ENCODE measurements at places on chromosomes 11 and 22.

GRCh38 chr11:9759519-9760192 is 95.8 kb downstream of the SWAP70 start:
- DNase-seq, result peak; percentile 88

DNA sequence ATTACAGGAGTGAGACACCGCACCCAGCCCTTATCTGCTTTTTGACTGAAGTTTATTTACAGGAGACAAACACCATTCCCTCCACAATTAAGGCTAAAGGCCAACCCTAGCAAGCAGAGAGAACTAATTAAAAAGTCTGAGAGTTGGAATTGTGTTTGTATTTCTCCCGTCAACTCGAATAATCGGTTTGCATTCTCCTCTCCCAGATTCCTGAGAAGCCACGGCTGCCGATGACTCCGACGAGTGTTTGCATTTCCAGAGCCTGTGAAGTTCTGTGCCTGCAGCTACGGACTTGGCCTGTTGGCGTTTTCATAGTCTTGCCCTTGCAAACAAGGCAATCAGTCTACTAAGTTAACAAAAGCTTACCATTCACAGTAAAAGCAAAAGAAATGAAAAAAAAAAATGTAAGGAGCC is 73.2 kb upstream of the NUP50 start:
- DNase-seq, result peak; percentile 22

DNA sequence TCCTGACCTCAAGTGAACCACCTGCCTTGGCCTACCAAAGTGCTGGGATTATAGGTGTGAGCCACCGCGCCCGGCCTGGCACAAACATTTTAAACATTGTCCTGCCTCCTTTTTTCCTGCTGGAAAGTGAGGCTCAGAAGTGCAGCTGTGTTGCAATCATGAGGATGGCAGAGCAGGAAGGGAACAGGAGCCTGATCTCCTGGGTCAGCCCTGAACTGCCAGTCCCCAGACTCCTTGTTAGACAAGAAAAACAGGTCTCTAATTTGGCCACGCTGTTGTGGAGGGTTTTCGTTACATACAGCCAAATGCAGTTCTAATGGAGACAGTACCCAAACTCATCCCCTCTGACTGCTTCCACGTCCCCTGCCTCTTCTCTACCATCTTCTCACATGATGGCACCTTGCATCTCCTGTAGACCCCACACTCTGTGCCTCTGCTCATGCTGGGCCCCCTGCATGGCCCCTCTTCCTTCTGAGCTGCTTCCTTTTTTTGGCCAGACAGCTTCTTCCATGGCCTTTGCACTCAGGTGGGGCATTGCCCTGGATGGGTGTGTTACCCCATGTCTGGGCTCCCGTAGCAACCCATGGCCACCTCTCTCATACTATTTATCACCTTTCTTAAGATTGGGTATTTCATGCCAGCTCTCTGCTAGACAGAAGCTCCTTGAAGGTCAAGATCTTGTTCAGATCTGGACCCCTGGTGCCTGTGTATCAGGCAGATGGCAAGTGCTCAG is 227.1 kb downstream of the CEP164 start:
- DNase-seq, result peak; percentile 44

DNA sequence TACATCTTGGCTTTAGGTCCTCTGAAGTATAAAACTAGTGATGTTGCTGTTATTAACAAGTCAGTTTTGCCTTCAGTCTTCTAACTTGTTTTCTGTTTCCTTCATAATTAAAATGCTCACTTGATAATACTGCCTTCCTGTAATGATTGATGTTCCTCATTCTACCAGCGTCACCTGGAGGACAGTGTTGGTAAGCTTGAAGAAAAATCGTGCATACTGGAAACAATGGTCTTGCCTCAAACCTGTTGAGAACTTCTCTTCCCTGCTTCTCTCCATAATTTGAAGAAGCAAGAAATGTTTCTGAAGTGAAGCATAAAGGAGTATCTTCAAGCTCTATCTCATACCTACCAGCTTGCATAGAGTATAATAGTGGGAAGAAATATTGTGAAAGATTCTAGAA is 3.0 kb downstream of the YWHAH start:
- DNase-seq, result no peak

DNA sequence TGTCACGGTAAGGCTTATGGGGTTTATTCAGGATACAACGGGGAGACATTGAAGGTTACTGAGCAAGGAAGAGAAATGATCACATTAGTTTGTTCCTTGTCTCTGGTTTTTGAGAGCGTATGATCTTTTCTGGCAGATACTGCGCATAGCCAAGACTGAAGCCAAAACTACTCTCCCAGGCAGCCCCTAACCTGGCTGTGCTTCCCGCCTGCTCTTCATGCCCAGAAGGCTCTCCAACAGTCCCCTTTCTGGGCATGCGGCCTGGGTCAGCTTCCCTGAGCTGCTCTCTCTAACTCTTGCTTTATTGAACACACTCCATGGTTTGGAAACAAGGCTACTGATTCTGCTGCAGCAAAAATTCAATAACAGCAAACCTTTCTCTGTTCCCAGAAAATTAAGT is 306.6 kb downstream of the BUD13 start:
- DNase-seq, result no peak

GRCh38 chr22:28029956-28030355 is 110.9 kb upstream of the PITPNB start:
- DNase-seq, result no peak

DNA sequence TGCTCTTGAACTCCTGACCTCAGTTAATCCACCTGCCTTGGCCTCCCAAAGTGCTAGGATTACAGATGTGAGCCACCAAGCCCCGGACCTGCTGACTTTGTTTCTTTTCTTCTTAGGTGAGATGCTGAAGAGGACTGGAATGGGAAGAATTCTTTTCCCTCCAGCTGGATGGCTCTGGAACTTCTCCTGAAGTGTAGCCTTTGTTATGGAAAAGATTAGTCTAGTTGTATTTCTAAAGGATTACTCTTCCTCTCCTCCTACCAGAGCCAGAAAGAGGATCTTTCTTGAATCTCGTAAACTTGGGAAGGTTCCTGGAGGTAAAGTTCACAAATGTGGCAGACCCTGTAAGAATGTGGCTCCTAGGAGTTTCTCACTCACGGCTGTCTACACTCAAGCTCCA is 95.4 kb upstream of the LARGE1 start:
- DNase-seq, result no peak

GRCh38 chr22:40635043-40635939 is 1.2 kb downstream of the MRTFA start:
- DNase-seq, result no peak

DNA sequence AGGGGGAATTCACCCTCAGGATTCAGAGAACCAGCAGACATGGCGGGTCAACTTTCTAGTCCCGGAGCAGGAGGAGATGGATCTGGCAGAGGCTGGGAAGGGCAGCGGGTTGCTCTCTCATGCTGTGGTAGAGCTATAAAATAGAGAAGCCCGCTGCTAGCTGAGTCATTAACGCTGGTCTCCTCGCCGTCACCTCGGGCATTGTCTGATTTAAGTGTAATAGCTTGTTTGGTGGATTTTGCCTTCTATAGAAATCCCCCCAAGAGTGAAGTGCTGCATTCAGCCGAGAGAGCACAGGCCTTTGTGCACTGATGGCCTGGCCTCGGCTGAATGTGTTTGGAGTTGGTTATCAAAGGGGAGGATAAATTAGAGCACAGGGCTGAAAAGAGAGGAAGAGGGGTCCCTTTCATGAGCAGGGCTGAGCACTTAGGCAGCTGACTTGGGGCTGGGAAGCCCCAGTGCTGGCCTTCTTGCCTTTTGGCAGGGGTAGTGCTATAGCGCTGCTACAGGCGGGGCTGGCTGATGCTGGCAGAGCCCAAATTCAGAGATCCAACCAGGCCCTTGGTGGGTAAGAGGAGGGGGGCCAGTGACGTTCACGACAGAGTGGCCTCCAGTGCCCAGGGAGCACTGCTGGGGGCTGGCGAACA is 161.1 kb upstream of the CADM1 start:
- no peak for DNase-seq

DNA sequence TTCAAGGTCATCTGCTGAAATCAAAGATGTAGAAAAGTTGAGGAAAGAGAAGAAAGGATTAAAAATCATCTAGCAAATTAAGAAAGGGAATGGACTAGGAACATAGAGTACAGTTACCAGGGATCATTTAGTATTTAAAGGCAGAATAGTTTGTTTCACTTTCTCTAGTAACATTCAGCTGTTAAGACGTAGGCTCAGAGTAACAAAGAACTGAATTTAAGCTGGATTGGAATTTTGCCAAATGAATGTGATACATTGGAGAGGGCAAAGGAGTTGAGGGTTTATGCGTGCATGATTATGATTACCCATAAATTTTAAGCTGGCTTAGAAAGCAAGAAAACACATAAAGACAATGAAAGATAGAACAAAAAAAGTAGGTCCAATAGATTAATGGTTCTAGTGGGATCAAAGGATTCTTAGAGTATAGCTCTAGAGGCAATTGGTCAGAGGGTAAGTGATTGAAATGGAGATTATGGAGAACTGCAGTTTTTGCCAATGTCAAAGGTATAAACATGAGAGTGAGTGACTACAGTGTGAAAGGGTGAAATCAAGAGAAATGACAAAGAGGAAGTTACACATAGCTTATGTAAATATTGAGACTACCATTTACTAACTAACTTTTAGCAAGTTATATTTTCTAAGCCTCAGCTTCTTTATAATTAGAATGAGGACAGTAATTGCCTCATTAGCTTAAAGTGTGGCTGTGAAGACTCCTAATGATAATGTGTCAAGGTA is 190.0 kb downstream of the GRIA4 start:
- no peak for DNase-seq

- DNase-seq, result no peak
Measured at GRCh38 chr11:104873252-104873651, 25.0 kb downstream of the CASP12 start.

DNA sequence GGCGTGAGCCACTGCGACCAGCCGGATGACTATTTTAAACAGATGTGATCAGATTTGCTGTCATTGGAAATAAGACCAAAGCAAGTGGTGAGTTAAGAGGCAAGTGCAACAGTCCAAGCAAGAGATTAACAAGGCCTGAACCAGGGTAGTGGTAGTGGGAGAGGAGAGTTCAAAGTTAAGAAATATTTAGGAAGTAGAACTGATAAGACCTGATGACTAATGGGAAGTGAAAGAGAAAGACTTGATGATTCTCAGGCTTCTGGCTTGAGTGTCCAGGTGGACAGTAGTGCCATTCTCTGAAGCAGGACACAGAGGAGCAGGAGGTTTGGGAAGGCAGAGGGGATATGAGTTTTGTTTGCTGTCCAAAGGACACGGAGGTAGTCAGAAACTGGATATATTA is 7.2 kb downstream of the NDUFC2 start:
- no peak for DNase-seq

DNA sequence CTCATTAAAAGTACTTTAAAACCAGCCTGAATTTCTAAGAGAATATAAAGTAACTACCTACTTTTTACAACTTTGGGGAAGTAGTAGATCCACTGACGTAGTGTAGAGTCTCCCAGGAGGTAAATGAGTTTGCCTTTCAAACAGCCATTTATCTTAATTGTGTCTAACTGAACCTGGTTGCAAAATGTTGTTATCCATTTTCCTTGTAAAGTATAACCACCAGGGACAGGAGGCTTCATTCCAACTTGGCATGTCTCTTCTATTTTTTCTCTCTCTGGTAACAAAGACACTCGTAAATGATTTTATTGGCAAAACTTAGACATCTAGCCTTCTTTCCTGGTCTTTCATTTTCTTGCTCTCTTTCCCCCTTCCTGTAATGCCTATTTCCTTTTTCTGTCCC is 36.9 kb downstream of the NXPE1 start:
- DNase-seq, result peak; percentile 79

DNA sequence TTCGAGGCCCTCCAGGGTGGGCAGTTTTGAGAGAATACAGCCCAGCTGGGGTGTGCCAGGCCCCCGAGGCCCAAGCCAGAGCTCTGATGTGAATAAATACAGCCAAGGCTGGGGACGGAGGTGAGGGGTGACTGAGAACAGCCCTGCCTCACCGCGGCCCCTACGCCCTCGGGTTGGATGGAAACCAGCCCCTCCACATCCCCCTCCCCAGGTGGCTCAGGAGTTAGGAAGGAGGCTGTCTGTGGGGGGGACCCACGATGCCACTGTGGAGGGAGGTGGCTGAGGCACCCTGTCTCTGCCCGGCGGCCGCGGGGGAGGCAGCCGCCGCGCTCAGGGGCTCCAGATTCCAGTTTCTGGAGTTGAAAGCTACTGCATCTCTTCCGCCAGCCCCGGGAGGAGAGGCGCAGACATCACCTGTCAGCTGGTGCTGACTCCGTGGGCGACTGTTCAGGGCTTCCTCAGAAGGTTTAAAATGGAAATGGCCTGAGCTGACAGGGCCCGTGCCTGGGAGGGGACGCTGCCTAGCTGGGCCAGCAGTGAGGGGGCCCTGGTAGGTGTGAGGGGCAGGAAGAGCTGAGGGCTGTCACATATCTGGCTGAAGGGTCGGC is 1.4 kb downstream of the FLRT1 start:
- no peak for DNase-seq

GRCh38 chr22:35705141-35705540 is 12.5 kb upstream of the APOL5 start:
- DNase-seq, result no peak

- DNase-seq, result no peak
Measured at GRCh38 chr11:93498641-93499040, 44.5 kb downstream of the SMCO4 start.

DNA sequence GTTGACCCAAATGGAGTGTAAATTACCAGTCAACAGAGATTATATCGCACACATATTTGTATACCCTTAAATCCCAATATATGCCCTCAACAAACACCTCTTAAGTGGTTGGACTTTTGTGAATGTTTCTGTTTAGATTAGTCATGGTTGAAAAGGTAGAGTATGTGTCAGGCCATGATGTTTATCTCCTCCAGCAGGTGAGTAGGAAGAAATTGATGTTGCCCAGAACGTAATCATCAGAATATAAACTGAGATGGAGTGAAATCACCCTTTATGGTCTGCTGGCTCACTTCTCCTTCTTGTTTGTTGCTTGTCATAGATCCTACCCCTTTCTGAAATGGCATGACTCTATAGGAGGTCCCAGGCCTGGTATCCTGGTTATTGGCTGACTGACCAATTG is 431.8 kb downstream of the ETS1 start:
- no peak for DNase-seq

DNA sequence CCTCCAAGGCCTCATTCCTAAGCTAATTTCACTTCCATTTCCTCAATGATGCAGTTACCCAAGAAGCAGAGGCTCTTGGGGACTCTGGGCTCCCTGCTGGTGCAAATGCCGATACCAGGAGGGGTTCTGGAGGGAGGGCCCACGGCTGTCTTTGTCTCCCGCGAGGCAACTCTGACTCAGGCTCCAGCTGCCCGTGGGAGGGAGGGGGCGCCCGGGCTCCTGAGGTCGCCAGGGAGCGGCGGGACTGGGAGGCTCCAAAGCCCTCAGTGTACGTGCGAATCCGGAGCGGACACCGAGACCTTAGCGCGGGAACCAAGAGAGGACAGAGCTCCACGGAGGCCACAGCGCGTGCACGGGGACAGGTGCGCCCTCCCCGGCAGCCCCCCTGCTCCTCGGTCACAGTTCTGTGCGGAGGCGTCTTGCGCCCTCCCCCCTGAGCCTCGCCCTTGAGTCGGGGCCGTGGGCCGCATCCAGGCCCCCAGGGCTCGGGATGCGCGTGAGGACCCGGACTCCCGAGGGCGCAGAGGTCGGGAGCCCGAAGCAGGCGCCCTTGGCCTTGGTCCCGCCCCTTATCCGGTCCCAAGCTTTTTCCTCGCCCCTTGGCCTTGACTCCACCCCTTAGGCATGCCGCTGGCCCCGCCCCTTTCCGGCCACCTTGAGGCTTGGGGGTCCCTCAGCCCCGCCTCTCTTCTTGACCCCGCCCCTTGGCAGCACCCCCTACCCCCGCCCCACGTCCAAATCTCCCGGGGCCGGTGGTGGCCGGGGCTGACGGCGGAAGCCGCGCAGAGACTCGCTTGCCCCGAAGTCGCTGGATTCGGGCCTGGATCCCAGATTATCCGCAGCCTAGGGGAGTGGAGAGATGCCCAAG is 4.7 kb upstream of the SHISA8 start:
- DNase-seq, result no peak
